Mesendoderm (in vitro differentiated cells): ENCODE measurements at places on chromosomes 5 and 9.
A peak's percentile ranks its signal among the peaks of the same experiment; 100 is the strongest.

DNA sequence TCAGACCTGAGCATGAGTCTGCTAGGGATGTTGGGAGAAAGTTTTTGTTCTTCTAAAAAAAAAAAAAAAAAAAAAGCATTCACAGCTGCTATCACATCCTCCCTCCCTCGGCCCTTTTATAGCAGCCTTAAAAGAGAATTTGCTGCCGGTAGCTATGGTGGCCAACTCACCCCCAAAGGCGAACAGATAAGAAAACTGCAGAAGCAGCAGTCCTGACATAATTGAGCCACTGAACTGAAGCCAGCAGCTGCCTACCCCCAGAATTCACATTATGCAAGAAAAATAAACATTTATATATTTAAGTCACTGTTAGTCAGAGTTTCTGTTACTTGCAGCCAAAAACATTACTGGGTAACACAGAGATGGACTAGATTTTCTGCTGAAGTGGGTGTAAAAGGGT is 124.3 kb upstream of the SMARCA2 start:
- DNase-seq, result no peak

GRCh38 chr9:114078021-114078780 is at the start of gene AMBP:
Gene AMBP (minus strand): TSS chr9:114078300. CDS start chr9:114078209, 91 bp downstream.
- DNase-seq, result no peak

DNA sequence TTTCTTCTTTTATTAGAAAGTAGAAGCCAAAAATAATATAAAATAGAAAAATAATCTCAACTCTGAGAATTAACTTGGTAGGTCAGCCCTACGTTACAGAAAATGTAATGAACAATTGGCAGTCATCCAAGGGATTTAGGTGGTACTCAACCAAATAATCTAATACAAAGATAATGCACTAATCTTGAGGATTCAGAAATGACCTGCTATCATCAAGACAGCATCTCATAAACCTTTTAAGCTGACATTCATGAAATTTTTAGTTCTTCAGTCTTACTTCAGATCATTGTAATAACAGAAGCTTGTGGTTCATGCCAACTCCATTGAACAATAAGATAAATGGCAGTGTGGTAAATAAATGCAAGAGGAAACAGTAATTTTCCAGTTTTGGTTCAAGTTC is 1058.0 kb downstream of the MAT2B start:
- DNase-seq, result no peak

- DNase-seq, result no peak
Observed at GRCh38 chr9:107530679-107531078, 41.1 kb upstream of the KLF4 start.

- no peak for DNase-seq
Observed at GRCh38 chr5:156929366-156929948, 33.6 kb downstream of the TIMD4 start.

DNA sequence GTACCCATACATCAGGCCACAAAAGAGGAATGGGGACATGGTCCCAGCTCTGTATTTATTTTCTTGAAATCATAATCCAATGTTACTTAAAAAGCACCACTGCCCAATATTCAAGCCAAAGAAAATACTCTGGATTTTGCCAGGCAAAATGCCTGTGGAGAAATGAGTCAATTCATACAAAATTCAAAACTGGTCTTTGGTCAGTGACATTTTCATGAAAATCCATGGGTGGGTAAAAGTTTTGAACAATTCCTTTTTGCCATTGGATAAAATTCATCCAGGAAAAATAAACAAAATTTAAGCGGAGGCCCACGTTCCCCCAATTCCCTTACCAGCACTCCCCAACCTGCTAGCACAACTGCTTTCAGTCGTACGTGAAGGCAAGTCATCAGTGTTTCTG is 186.2 kb downstream of the GLIS3 start:
- DNase-seq, result no peak

DNA sequence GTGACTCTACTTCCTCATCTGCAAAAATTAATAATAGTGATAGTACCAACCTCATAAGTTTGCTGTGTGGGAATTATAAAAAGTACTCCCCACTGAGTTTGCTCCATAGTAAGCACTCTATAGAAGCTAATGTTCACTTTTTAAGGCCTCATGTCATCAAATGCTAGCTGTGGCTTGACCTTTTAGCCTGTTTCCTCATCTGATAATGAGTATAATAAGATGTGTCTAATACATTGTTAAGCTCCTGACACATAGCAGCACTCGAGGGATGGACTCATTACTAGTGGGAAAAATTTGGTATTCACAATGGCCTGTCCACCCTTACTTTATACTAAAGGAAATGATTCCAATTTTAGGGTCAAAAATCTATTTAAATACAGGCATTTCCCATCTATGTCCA is 26.1 kb upstream of the CAST start:
- no peak for DNase-seq

- DNase-seq, result no peak
Observed at GRCh38 chr9:76595645-76596044, 136.7 kb downstream of the GCNT1 start.

DNA sequence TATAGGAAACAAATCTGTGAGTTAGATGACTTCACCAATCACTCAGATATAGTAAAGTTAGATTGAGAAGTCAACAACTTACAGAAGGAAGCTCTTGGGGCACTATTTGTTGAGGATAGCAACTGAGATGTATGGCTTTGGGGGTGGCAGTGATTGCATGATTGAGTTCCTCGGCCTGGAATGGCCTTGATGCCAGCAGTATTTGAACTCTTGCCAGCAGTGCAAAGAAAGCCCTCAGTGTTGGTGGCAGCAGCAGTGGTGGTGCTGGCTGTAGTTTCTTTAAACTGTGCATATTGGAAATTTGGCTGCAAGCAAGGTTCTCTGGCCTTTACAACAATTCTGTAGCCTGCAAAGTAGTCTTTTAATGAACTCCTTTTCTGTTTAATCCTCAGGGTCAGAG is 41.4 kb upstream of the PJA2 start:
- no peak for DNase-seq

DNA sequence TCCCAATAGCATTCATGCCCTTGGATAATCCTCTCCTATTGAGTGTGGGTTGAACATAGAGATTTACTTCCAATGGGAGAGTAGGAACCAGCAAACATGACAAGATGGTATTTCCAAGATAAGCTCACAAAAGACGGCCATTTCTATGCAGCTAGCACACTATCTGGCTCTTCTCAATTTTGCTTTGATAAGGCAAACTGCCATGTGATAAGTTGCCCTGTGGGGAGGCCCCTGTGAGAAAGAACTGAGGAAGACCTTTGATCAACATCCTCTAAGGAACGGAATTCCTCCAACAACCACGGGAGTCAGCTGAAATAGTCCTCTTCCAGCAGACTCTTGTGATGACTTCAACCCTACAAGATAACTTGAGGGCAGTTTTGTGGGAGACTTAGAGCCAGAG is 211.9 kb upstream of the TRPM3 start:
- peak; percentile 92 for DNase-seq

DNA sequence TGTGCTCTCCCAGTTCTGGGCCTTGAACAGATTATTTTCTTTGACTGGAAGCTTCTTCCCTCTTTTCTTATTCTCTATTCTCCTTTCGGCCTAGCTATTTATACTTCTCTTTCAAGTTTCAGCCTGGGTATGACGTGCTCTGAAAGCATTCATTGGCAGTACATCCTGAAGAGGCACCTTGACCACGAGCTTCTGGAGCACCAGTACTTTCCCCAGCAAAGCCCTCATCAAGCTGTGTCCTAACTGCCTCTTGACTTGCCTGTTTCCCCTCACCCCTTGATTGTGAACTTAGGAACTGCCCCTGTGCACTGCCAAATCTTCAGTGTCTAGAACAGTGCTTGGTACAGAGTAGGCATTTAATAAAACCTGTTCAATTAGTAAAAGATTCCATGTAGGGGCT is 154.9 kb downstream of the KCTD16 start:
- DNase-seq, result no peak

- DNase-seq, result no peak
Observed at GRCh38 chr9:136957461-136957860, 5.4 kb downstream of the LCN12 start.

- peak; percentile 58 for DNase-seq
Observed at GRCh38 chr5:920321-920720, 27.6 kb downstream of the TRIP13 start.

DNA sequence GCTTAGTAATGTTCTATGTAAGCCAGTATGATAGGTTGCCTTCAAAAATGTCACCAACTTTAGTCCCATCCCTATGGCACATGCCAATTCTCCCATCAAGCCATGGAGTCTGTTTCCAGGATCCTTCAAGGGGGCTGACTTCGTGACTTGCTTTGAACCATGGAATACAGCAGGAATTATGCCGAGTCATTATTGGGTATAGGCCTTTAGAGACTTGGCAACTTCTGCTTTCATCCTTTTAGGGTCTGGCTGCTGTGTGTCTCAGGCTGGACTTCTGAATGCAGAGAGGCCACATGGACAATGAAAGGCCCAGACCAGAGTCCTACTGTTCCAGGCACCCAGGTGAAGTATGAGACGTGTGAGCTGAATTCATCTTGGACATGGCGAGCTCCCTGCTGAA is 109.8 kb downstream of the DENND1A start:
- DNase-seq, result no peak

DNA sequence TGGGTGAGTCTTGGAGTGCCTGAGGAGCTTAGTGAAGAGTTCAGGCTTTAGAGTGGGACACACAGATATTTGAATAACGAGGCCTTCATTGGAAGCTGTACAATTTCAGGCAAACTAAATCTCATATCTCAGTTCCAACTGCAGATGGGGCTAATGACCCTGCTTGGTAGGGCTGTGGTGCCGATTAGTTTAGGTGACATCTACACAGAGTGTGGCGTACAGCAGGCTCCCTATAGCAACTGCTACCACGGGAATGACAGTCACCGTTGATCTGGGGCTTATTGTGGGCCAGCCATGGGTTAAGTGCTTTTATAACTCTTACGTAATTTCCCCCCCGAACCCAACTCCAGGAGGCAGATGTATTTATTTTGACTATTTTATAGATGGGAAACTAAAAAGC is 70.8 kb downstream of the FAT2 start:
- no peak for DNase-seq

GRCh38 chr9:77926371-77926878 is 105.2 kb downstream of the GNAQ start:
- DNase-seq, result no peak

- no peak for DNase-seq
Observed at GRCh38 chr9:81474125-81474524, 215.2 kb downstream of the TLE1 start.

- DNase-seq, result no peak
Observed at GRCh38 chr5:168612996-168613395, 33.8 kb upstream of the PANK3 start.

DNA sequence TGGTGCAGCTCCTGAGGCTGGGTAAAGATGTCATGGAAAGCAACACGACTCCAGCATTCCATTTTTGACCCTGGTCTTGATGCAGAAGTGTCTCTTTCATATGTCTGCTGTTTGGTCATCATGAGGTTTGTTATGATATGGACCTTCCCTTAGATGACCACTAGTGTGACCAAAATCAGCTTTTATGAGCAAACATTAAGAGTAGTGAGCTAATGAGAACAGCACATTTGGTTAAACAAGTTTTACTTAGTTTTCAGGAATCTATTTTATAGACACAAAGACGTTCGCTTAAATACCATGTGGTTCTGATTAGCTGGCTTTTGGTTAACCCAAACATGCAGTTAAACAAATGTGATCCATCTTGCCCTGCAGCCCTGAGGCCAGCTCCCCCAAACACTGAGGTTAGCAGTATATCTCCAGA is 56.7 kb upstream of the ACTBL2 start:
- DNase-seq, result no peak

- DNase-seq, result peak; percentile 78
Observed at GRCh38 chr9:106588626-106589025, 274.3 kb upstream of the ZNF462 start.

DNA sequence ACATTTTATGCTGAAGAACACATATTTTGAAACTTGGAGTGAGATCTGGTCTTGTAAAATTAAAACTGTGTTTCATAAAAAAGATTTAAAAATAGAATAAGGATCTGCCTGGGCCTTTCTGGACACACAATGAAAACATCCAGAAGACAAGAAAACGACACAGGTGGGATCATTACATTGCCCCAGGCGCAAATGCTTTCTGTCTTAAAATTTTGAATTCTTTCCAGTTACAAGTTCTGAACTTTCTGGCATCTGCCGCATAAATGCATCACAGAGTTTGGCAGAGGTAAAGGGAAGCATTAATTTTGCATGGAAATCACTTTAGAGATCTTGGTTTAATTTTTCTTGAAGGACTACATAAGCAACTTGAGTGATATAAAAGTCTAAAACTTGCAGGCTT is 219.6 kb downstream of the WDR70 start:
- DNase-seq, result no peak

GRCh38 chr5:54470128-54470527 is 14.6 kb downstream of the HSPB3 start:
- no peak for DNase-seq

DNA sequence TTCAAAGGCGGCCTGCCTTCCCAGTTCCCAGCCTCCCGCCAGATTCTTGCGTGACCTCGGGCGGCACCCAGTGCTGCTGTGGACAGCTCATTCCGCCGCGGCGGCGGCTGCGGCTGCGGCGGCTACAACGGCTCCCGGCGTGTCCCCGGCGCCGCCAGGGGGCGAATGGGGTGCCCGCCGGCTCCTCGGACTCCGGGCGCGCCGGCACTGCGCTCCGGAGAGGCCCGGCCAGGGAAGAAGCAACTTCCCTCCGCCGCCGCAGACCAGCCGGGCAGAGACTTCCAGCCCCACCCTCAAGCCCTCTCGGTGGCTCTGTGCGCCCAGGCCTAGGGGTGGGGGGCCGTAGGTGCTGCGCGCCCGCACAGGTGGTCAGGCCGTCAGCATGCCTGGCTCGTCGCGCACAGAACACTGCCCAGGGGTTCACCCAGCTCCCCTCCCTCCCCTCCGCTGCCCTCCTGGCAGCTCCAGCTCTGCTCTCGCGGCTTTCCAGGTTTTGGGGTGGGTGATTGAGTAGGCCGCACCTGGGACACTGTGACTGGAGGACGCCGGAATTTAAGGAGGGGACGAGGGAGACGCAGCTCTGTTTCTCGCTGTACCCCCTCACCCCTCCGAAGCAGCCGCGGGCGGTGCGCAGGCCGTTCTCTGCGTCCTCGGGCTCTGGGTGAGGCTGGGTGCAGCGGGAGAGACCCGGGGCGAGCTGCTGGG is 20.2 kb downstream of the IGIP start:
- DNase-seq, result peak; percentile 67

GRCh38 chr5:59517926-59518585 is 375.5 kb downstream of the PDE4D start:
- DNase-seq, result no peak
